Umbilical cord (tissue), 2 donors: ENCODE measurements at places on chromosomes 16 and 17. TPM values are rescaled to one million over a fixed set of nuclear protein-coding genes. Genes with fewer than 3 reads are reported as not detected.
A peak's percentile ranks its signal among the peaks of the same experiment; 100 is the strongest.

- no peak for DNase-seq
These were observed 1.8 kb downstream of the TPSD1 start for GRCh38 chr16:1257561-1258224.

DNA sequence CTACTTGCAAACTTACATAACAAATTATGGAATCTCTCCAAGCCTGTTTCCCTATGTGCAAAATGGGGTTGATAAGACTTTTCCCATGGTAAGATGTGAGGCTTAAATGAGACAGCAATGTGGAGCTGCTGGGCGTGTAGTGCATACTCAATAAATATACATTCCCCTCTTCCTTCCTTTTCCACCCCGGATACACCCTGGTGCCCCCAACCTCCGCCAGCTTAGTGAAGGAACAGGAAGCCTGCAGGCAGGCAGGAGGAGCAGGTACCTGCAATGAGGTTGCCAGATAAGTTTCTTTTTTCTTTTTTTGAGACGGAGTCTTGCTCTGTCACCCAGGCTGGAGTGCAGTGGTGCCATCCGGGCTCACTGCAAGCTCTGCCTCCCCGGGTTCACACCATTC lies 14.9 kb downstream of the C17orf50 start:
- DNase-seq = peak; percentile 66

Gene ZG16B
- 7.2 TPM for total RNA-seq

Gene BLMH
- 56.6 TPM for total RNA-seq

DNA sequence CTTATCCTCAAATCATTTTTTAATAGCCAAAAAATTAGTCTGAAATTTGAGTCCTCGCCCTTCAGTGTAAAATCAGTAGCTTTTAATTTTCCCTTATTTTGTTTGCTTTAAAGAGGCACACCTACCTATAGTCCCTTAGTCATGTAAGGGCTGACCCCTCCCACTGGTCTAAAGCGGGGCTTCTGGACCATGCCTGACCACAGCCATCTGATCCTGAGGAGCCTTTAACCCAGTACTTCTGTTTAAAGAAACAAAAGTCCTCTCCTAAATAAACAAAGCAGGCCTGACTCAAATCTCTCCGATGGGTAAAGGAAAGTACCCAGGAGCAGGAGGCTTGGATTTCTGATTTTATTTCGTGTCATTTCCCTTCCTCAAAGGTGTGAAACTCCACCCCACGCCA lies 92.0 kb upstream of the CCL2 start:
- no peak for DNase-seq

Gene MARVELD3
- 4.1 TPM for total RNA-seq

DNA sequence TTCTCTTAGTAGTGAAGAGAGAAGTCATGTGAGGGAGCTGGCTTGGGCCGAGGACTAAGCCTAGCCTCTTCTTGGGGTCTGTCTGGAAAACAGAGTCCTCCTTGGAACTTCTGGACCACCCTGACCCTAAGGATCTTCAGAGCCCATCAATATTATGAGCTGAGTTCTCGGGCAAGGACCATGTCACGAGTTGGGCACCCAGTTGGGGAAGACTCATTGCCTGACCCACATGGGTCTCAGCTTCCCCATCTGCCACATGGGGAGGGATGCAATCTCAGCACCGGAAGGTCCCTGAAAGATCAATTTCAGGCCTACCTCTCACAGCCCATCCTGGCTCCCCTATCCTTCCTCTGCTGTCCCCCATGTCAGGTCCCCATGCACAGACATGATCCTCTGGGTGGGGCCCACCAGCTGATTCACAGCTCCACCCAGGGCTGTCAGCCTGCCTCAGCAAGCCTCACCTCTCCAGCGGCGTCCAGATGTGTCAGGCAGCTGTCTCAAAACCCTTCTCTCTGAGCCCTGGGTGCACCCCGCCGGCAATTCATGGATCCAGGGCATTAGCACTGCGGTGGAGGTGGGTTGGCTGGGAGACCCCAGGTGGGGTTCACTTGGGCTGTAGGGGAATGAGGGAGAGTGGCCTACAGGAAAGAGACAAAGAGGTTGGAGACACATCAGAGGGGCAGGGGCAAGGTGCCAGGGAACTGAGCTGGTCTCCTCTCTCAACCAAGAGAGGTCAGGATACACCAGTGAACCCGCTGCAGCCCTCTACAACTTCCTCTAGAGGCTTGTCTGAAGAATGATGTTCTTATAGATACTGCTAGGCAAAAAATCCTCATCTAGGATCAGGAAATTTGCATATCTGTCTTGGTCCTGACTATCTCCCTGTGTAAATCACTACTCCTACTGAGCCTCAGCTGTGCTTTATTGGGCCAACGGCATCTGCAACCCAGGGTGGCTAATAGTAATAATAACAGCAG lies 1.8 kb downstream of the NLRP1 start:
- DNase-seq = no peak

GRCh38 chr17:44219616-44220212 lies at the start of gene UBTF:
TSS of gene UBTF (minus strand) at chr17:44219675. CDS start at chr17:44218229, 1,446 bp downstream.
- DNase-seq = peak; percentile 85

- DNase-seq = peak; percentile 80
These were observed 254.6 kb downstream of the MRTFB start for GRCh38 chr16:14325502-14326401.

Gene KRT17
- 762 TPM for total RNA-seq

GRCh38 chr17:58083491-58084316 lies 485 bp downstream of the DYNLL2 start:
- DNase-seq = peak; percentile 57

GRCh38 chr16:88345721-88346560 lies 36.8 kb upstream of the ZNF469 start:
- DNase-seq = no peak
